ENCODE measurements at places on chromosomes 5 and 9. TPM values are rescaled to one million over a fixed set of nuclear protein-coding genes. Genes with fewer than 3 reads are reported as not detected.

CNTNAP3 gene
- total RNA-seq: 2.9 TPM

PCA3 gene
- total RNA-seq: not detected

TOR2A gene
- 10.1 TPM for total RNA-seq

S1PR3 gene
- 26.6 TPM for total RNA-seq

TDRD7 gene
- total RNA-seq: 2.2 TPM

Measured in bronchus fibroblast of lung (primary cell).